ENCODE measurements at places on chromosomes 16 and 17. TPM values are rescaled to one million over a fixed set of nuclear protein-coding genes. Genes with fewer than 3 reads are reported as not detected.
A peak's percentile ranks its signal among the peaks of the same experiment; 100 is the strongest.

CACNG4 gene
- not detected for polyA plus RNA-seq

CRYM gene
- not detected for polyA plus RNA-seq

CDH15 gene
- polyA plus RNA-seq = not detected

SCN4A gene
- not detected for polyA plus RNA-seq

ALOX12B gene
- polyA plus RNA-seq = not detected

NPIPA2 gene
- not detected for polyA plus RNA-seq

C16orf96 gene
- not detected for polyA plus RNA-seq

ALDH3A1 gene
- polyA plus RNA-seq = not detected

EMP2 gene
- polyA plus RNA-seq = not detected

- no peak for DNase-seq
Measured at GRCh38 chr16:66713076-66713475, 16.5 kb upstream of the CMTM4 start.

GRCh38 chr17:53336281-53336680 is 486.4 kb upstream of the KIF2B start:
- no peak for DNase-seq

DNA sequence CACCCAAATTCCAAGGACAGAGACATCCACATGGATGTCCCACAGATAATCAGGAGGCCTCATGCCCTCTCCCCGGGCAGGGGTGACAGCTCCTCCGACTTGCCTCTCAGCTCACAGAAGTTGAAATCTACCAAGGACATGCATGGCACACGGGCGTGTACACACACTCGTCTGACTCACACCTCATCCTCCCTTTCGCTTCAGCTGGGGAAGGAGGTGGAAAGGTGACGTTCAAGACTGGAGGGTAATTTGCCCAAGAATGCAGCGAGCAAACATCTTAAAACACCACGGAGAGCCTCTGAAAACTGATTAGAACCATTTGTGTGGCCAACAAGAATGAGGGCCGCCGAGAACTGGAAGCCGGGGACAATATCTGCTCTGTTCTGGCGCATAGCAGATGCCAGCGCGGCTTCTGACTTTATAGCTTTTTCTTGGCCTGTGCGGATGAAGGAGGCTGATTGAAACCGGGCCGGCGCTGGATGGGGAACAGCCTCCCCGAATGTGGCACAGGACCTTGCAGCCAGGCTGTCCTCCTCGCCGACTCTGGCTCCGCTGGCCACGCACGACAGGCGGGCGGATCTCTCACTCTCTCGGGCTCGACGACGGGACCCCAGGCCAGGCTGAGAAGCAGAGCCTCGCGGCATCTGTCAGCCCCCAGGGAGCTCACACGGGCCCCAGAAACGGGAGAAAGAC is 100.9 kb downstream of the C16orf95 start:
- no peak for DNase-seq

- DNase-seq = no peak
Measured at GRCh38 chr16:57316390-57317017, 32.0 kb upstream of the PLLP start.

GRCh38 chr17:45791935-45792334 is 7.8 kb downstream of the CRHR1 start:
- DNase-seq = no peak

DNA sequence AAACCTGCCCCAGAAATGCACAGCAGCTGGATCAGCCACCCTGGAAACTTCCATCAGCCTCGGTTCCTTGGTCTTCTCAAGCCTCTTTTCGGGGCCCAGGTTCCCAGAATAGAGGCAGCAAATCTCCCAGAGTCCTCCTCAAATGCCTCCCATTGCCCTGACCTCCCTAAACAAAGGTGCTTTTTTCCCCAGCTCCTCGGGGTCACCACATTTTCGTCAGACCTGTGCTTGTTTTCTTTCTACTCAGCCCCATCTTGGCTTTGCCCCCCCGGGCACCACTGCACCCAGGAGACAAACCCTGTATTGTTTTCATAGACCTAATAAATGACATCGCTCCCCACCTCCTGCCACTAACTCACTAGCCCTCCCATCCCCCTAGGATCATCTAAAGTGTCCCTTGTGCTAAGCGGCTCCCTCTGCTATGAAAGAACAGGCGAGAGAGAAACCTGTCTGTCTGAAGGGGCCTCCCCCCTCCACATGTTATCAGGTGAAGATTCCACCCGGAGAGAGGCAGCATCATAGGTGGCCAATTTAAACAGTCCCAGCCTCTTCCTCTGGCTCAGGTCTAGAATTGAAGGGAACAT is 451.1 kb downstream of the SOX9 start:
- no peak for DNase-seq

- DNase-seq = no peak
Measured at GRCh38 chr17:81324851-81325713, 30.0 kb upstream of the SLC38A10 start.

DNA sequence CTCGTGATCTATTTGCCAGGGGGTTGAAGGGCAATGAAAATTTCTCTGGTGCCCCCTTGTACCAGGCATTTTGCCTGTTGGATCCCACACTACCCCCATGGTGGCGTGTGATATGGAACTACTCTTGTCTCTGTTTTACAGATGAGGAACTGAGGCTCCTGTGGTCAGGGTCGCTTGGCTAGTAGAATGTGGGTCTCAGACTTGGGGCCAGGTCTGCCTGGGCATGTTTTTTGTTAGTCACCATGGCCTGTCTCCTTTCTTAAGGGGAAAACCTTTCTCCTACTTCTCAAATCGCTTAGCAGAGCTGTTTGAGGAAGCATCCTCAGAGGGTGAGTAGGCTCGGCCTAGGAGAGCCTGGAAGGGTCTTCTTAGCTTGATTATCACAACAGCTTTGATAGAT is 51.2 kb downstream of the CLEC16A start:
- no peak for DNase-seq

DNA sequence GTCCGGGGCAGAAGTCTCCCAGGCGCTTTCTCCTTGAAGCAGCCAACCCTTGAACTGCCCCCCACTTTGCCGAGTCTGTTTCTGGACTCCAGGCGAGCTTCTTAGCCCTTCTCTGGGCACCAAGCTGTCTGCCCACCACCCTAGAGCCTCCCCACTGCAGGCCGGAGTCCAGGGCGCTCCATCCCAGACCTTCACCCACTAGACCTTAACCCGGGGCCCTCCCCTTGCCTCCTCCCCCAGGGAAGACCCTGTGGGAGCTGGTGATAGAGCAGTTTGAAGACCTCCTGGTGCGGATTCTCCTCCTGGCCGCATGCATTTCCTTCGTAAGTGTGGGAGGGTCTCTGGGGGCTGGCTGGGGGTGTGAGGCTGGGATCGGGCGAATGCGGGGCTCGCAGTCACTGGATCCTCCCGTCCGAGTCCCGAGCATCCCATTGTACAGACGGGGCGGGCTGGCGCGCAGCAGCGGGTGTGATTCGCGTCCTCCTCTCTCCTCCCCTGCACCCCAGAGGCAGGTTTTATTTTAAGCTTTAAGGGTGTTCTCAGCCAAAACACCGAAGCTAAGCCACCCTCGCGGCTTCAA is 1.1 kb downstream of the ATP2A1 start:
- no peak for DNase-seq

DNA sequence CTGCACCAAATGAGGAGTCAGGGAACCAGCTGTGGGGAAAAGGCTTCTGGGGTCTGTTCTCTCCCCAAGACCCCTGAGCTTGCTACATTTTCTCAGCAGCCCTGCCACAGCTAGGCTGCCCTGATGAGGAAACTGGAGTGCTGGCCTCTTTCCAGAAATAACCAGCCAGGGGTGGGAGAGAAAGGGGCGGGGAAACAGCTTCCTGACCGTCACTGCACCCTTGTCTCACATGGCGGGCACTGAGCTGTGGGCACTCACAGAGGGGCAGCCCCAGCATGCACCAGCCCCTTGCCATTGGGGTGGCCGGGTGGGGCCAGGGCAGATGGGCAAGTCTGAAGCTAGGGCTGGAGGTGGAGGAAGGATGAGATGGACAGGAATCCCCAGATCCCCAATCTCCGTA is 2.9 kb downstream of the SRL start:
- DNase-seq = no peak

DNA sequence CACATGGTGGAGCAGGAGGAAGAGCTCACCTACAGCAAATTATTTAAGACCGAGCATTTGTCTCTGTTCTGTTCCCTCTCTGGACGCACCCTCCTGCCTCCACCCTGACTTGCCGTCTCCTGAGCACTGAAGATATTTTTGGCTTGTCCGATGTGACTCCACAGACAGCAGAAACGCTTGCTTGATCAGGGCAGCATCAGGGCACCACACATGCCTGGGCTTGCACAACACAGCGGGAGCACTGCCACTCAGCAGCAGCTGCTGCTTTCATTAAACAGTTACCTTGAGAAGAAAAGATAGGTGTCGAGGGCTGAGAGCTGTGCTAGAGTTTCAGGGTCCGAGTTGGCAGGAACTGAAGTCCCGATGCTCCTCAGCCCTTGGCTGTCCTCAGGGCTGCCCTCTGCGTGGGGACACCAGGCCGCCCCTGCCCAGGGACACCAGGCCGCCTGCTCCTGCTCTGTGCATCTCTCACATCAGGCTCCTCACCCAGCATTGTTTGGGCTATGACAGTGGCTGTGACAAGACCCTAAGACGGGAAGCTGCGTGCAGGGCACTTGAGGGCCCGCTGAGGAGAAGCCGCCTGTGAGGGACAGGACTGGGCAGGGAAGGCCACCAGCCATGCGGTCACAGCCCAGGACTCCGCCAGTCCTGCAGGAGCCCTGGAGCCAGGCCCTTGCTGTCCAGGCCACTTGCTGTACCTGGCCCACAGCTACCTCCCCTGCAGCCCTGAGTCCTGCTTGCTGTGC is 21.3 kb upstream of the CDH15 start:
- DNase-seq = no peak

DNA sequence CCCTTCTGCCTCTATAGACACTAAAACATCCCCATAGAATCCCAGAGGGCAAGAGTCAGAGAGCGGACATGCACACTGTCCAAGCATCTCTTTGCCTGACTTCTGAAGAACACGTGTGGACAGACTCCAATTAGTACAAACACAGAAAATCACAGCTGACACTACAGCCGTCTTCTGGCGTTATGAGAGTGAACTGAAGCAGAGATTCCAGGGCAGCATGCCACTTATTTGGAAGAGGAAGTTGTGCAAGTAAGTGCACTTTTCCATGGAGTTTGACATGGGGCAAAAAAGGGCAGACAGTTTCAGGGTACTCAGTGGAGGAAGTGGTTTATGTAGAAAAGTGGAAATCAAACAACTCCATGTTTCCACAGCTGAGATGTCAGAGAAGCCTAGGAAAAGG is 16.8 kb upstream of the ZNF287 start:
- DNase-seq = no peak

GRCh38 chr16:67653128-67653788 is 6.8 kb downstream of the ACD start:
- DNase-seq = no peak

DNA sequence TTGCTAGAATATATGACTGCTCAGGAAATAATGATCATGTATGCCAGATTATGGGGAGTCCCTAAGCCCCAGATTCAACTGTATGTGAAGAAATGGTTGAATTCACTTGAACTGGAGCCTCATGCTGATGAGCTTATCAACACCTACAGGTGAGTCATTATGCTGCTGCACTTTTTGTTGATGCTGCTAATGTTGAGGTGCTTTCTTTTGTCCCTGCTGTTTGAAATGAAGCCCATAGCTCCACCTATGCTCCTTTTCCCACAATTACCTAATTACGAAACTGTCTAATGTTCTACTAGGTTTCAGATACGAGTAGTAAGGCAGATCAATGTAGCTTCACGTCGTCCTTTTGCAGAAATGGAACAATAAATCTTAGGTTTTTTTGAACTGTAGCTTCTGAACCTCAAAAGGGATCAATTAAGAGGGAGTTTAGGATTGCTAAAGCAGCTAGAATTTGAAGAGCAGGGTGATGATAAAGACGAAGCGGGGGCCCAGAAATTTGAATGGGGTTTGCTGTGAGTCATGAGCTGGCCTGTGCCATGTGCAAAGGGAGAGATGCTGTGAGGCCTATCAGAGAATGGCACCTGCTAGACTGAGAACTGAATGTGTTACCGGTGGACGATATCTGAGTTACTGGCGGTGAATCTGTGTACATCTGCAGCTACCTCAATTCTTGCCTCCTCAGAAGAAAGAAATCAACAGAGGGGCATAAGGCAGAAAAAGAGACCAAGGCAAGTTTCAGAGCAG is 6.1 kb upstream of the UQCRC2 start:
- DNase-seq = no peak

DNA sequence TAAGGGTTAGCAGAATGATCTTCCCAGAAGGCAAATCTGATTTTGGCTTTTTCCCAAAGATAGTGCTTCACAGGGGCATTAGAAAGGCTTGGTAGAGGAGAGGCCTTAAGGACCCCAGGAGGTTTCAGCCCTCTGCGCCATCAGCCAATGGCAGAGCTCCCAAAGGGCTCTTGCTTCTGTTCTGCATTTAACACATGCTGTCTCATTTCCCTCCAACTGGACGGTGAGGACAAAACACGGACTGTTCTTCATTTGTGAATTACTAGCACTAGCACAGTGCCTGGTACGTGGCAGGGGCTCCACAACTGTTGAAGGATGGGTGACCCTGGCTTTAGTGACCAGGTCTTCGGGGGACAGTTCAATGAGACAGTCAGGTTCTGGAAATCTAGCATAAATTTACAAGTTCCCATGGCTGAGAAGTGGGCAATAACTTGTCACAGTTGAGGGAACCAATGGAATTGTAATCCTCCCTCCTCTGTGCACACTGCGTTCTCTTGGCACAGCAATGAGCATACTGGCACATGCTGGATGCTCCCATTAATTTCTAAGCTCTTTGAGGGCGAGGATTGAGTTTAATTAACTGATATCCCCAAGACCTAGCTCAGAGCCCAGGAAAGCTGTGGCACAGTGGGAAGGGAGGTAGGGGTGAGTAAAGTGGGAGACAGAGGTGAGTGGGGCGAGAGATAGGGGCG is 45.4 kb downstream of the COG7 start:
- no peak for DNase-seq

DNA sequence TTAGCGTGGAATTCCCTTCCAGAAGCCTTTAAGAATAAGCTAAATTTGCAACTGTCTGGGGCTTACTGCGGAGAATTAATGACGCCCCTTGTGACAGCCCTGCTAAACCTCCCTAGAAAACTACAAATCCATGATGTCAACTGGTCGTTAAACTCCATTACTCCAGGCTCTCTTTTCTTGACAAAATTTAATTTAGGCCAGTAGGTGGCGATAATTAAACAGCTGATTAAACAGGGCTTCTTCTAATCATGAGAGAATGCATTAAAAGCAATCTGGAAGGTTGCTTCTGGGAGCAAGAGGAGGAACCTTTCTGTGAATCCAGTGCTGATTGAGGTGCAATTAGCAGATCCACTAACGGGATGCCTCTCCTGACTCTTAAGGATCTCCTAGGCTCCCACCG is 8.1 kb upstream of the NLRP1 start:
- DNase-seq = peak; percentile 47

Data from CD4-positive, alpha-beta memory T cell (primary cell).